ENCODE measurements at places on chromosomes 1 and 21.

GRCh38 chr1:156775799-156776198 is 8.5 kb downstream of the PRCC start:
- no peak for DNase-seq

- DNase-seq: no peak
Observed at GRCh38 chr21:41612674-41613532, 104.9 kb upstream of the TMPRSS2 start.

GRCh38 chr1:15013767-15014166 is 139.8 kb upstream of the TMEM51 start:
- DNase-seq: no peak

- DNase-seq: no peak
Observed at GRCh38 chr1:158998781-158999161, 10.9 kb upstream of the IFI16 start.

- no peak for DNase-seq
Observed at GRCh38 chr1:56816909-56817308, 2.3 kb downstream of the FYB2 start.

GRCh38 chr1:74681851-74682250 is 8.3 kb upstream of the ERICH3 start:
- no peak for DNase-seq

DNA sequence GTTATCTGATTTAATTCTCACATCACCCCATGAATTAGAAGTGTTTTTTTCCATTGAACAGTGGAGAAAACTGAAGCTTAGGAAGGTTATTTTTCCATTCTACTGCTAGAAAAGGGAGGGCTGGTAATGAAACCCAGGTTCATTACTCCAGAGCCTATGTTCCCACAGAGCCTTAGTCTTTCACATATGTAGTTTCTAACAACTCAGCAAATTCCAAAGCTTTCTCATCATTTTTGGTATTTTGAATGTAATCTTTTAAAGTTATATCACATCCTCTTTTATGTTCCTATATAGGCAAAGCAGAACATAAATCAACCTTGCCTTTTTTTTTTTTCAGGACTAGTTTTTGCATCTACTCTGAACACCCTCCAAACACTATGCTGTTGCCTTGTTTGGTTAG is 131.9 kb upstream of the BEND5 start:
- no peak for DNase-seq

DNA sequence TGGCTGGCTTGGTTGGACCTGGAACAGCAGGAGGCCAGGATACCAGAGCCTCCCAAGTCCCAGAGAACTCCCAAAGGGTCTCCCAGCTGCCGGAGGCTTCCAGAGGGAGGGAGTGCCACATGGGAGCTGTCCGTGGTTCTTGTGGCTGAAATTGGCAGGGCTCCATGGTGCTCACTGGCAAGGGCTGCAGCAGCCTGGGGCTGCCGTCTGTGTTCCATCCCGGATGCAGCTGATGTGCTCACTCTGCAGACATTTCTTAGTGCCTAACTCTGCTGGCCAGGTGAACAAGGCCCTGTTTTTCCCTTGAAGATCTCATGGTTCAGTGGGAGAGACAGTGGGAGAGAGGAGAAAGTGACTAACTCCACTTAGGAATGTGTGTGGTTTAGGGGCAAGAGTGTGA is 261.1 kb downstream of the CAMTA1 start:
- no peak for DNase-seq

GRCh38 chr1:17329610-17330009 is 21.6 kb downstream of the PADI4 start:
- DNase-seq: no peak

- DNase-seq: no peak
Observed at GRCh38 chr1:74613894-74614293, 59.7 kb downstream of the ERICH3 start.

DNA sequence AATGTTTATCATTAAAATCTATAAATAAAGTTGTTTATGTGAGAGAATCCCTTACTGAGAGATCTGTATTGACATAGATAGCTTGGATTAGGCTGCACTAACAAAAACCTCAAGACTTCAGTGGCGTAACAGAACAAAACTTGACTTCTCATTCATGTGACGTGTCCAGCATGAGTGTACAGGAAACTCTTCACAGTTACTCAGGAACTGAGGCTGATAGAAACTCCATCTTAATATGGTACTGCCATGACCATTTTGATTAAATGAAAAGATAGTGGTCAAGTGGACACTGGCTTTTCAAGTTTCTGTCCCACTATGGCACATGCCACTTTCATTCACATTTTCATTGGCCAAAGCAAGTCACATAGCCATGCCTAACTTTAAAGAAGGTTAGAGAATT is 3.7 kb downstream of the ST3GAL3 start:
- no peak for DNase-seq

DNA sequence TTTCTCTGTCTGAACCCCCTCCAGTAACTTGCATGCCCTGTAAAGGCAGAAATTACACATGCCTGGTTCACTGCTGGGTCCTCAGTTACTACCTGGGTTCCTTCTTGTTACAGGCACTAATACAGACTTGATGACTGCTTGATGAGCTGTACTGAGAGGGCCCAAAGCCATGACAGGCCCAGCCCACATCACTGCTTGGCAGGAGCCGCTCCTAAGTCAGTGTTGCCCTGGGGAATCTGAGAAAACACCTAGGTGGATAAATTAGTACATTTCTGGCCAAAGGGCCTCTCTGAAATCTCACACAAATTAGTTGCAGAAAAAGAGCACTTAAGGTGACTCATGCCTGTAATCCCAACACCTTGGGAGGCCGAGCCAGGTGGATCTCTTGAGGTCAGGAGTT is 37.8 kb upstream of the IRF2BP2 start:
- no peak for DNase-seq

DNA sequence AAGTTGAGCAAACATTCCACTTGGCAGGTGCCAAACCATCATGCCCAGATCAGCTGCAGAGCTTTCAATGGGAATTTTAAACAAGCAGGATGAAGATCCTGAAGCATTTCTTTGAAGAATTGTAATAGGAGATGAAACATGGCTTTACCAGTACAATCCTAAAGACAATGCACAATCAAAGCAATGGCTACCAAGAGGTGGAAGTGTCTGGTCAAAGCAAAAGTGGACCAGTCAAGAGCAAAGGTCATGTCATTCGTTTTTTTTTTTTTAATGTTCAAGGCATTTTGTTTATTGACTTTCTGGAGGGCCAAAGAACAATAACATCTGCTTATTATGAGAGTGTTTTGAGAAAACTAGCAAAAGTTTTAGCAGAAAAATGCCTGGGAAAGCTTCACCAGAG is 3.0 kb upstream of the NDUFS5 start:
- no peak for DNase-seq

DNA sequence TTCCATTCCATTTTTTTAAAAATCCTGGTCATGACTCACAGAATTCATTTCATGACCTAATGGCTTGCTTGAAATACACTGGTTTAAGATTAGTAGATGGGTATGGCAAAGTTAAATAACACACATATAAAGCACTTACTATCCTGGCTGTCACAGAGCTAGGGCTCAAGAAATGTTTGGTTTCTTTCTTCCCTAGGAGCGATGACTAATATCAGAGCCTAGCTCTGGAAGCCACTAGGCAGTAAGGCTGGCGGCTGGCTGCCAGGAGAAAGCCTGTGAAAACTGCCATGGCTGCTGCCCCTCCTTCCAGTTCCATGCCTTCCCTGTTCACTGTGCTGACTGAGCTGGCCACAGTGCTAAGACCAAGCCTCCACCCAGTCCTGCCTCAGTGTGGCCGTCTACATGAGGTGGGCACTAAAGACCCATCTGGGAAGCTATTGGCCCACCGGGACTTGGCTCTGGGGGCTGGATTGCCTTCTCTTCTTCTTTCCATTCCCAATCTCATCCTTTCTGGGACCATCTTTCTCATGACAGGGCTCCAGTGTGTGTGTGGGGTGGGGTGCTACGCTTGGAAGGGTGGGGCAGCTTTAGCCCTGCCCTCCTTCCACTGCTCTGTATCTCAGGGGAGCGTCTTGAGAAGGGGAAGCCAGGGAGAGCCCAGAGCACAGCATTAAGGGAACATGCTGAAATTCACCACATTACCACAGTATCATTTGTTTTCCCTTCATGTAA is 10.8 kb upstream of the ASCL5 start:
- no peak for DNase-seq

DNA sequence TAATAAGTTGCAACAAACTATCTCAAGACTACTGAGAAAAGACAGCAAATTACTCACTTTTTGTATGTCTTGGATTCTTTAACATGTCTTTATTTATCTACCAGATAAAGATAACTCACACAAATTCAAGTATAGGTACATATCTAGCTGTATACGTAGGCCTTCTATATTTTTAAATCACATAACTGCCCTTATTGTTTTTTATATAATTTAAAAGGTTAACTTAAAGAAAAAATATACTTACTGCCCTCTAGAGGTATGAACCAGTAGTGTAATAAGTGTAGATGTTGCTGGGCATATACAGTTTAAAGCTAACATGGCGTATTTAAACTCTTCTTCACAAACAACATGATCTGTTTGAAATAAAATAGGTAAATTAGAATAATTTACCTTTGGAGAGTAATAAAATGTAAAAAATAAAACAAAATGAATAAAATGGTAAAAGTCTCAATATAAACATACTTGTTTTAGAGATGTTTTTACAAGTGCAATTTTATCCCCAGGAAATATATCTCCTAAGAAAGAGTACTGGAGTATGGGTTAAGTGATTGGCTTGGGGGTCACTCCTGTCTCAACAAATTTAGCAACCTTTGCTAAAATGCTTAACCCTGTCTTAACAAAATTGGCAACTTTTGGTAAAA is 235.2 kb downstream of the KCNT2 start:
- no peak for DNase-seq

DNA sequence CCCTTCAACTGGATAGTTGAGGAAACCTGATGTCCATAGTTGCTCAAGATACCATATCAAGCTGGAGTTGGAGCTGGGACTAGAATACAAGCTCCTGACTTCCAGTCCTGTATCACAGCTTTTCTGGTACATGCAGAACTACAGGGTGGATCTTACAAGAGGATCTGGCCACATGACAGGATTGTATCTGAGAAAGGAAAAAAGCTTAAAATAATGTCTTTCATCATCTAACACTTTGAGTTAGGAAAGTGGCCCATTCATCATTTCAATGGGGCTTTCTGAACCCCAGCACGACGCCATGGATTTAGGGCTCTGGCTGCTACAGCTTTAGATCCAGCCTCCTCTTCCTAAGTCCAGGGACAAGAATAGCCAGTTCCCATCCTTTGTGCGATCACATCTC is 46.9 kb downstream of the RASSF5 start:
- no peak for DNase-seq

- no peak for DNase-seq
Observed at GRCh38 chr1:240362826-240363225, 249.1 kb downstream of the GREM2 start.

- DNase-seq: no peak
Observed at GRCh38 chr21:29524055-29524454, 225.3 kb downstream of the BACH1 start.

GRCh38 chr1:6350416-6351088 is 43.0 kb downstream of the ACOT7 start:
- DNase-seq: no peak

DNA sequence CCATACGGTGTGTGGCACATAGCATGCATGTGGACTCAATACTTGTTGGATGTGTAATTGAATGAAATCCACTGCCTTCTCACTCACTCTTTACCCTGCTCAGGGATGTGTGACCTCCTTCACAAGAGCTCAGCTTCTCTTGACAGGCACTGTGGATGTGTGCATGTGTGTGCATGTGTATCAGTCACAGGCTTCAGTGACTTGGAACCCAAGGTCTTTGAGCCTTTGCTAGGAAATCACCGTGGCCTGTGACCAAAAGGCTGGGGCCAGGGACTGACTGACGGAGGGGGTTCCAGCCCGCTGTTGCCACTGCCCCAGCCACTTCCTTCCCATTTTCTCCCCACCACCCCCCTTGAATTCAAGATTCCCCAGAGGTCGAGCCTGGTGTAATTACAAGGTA is 144.4 kb upstream of the POU3F1 start:
- DNase-seq: no peak

DNA sequence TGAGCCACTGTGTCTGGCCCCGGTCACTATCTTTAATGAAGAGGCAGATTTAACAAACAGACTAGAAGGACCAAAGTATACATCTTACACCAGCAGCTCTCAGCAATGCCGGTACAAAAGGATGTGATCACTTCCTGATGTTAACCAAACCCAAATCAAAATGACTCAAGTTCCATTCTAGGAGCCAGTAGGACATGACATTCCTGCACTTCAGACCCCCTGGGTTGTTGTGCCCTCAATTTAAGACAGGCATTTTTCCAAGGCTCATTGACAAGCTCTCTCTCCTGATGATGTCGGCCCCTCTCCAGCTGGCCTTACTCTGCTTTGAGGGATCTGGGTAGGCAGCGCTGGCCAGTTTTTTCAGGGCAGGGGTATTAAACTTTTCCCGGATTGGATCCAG is 35.1 kb downstream of the YARS1 start:
- no peak for DNase-seq

GRCh38 chr1:47555841-47556560 is 118.2 kb downstream of the FOXD2 start:
- no peak for DNase-seq

GRCh38 chr1:66954208-66954607 is 29.4 kb downstream of the MIER1 start:
- no peak for DNase-seq

DNA sequence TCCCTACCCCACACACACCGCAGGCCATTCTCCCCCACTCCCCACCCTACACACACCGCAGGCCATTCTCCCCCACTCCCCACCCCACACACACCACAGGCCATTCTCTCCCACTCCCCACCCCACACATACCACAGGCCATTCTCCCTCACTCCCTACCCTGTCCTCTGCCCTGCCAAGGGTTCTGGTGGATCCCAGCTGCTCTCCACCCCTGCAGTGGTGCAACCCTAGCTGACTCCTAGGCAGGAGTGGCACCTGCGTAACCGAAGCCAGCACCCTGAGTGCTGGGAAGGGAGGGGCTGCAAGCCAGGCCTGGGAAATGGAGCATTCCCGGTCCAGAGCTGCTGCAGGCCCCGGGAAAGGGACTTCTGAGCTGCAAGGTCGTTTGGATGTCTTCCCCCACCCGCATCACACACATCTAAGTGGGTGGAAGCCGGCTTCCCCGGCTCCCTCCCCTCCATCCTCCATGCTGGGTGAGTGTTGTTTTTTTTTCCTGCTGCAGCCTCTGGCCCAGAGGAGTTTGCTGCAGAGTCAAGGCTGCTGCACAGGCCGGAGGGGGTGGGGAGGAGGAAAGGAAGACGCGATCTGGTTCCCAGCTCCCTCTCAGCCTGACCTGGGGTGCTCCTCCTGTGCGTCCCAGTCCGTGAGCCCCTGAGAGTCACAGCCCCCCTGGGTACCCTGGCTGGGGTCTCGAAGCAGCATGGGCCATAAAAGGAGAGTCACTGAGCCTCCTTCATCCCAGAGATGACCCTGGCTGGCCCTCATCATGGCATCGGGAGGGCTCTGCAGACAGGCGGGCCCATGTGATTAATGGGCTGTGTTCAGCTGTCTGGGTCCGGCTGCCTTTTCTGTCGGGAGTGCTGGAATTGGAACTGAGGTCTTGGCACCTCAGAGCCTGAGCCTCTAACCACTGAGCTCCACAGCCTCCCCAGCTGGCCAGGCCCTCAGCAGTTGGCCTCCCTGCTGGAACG is 16.1 kb downstream of the H6PD start:
- no peak for DNase-seq
